Stimulated activated CD4-positive, alpha-beta T cell treated with anti-CD3 and anti-CD28 coated beads, Interleukin-4, amount 100 ng/mL, for 48 hours (primary cell): ENCODE measurements at places on chromosomes 5 and 9.

DNA sequence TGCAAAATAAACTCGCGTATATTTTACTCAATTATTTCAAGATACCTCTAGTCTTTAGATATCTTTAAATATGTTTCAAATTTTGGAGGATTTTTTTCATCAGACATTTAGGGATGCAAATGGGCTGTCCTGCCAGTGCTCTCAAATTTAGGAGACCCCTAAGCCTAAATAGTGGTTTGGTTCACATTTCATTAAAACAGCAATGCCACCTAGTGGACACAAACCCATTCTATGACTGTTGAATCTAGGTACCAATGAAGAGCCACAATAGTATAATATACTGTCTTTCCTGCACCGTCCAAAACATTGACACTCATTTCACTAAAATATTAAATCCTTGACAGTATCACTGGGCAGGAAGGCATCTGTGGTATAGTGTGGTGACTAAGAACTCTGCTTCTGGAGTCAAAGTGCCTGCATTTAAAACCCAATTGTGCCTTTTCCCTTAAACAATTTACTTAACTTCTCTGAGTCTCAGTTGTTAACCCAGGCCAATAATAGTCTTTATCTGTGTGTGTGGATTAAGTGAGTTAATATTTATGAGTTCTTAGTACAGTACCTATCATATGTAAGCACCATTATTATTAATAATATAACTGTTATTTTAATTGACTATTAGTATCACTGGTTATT is 148.0 kb downstream of the RORB start:
- DNase-seq, result no peak

- DNase-seq, result no peak
Observed at GRCh38 chr9:130421802-130422276, 22.9 kb upstream of the ASS1 start.

- DNase-seq, result peak; percentile 47
Observed at GRCh38 chr5:52800394-52801213, 12.9 kb downstream of the ITGA1 start.

DNA sequence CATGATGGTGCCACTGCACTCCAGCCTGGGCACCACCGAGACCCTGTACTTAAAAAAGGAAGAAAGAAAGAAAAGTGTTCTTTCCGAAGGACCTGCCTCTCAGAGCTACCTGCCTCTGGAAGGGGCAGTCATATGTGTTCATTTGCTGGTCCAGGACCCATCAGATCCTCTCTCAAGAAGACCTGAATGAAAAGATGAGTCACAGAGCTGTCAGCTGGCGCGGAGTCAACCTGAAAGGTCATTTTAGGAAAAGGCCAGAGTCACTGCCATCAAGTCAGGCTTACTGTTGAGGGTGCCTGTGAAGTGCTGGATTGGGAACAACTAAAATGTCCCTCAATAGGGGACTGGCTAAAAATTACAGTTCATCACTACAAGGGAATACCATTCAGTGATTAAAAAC is 14.9 kb upstream of the HRH2 start:
- no peak for DNase-seq

- no peak for DNase-seq
Observed at GRCh38 chr9:136668983-136669790, 6.5 kb downstream of the EGFL7 start.

DNA sequence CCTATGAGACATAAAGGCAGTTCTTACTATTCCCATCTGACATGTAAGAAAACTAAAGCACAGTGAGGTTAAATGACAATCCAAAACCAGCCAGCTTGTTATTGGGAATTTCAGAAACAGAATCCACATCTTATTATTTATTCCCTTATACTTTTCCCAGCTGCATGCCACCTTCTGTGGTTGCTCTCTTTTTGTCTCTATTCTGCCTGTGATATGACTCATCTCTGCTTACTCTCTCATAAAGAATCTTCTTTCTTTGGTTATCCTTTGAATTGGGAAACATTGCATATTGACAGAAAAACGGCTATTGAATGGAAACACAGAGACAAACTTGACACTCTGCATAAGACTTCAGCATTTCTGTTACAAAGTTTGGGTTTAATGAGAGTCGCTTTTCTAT is 183.2 kb downstream of the TLR4 start:
- DNase-seq, result no peak

DNA sequence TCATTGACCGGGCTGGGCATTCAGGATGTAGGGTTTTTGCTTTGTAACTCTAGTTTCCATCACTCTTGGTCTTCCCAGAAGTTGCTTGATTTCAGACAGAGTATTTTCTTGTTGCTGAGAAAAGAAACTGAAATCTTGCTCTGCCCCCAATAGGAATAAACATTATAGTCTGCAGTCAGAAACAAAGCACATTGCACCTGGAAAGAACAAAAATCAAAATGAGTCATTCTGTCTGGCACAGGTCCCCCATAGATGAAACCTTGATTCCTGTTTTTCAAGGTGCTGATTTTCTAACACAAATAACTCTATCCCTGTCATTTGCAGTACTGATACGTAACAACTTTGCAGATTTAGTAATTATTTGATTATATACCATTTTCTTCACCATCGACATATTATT is 232.1 kb downstream of the FBXO4 start:
- no peak for DNase-seq

- DNase-seq, result no peak
Observed at GRCh38 chr5:94908889-94909480, 290.5 kb downstream of the SLF1 start.

GRCh38 chr5:157650991-157651611 is 1.1 kb downstream of the SOX30 start:
- no peak for DNase-seq

- DNase-seq, result no peak
Observed at GRCh38 chr5:8048920-8049319, 180.0 kb downstream of the MTRR start.

GRCh38 chr9:96293498-96294158 is 8.3 kb downstream of the HSD17B3 start:
- DNase-seq, result no peak

DNA sequence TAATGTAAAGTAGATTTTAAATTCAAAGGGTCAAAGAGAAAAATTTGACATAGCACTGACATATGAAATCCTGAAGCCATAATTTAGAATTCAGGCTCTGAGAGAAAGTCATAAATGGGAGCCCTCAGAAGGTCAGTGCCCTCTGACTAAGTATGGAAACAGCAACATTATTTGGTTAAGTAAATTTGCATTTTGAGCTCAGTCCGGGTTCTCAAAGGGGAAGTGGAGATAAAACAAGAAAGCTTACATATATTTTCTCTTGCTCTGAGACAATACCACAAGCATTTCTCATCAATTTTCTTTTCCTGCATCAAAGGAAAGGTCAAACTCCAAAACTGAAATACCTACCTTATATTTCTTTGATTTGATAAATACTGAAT is 348.0 kb downstream of the SEMA5A start:
- DNase-seq, result no peak

DNA sequence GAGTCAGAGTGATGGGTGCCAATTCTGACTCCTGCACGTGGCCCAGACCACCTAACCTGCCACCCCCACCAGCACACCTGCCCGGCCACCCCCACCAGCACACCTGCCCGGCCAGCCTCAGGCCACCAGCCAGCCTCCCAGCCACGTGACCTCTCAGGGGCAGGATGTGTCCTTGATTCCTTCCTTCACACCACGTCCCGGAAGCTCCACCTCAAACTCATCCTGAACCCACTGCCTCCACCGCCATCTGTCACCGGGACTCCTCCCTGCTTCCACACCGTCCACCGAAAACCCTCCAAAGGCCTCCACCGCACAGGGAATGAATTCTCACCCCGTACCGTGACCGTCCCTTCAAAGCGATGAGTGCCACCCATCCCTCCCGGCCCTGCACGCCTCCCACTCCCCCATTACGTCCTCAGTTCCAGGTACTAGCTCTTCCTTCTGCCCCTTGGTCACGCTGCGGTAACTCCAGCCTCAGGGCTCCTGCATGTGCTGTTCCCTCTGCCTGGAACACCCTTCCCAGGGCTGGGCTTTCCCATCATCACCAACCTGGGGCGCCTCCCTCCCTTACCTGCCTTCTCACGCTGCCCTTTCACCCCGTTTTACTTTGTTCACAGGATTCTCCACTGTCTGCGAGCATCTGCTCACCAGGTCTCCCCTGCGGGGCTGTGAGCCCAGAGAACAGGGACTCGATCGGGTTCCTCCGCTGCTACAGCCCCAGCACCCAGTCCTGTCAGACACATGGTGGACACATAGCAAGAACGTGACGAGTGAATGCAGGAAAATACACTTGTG is 82.9 kb downstream of the ADAMTS2 start:
- no peak for DNase-seq

- DNase-seq, result no peak
Observed at GRCh38 chr5:168696611-168697010, 117.4 kb upstream of the PANK3 start.

DNA sequence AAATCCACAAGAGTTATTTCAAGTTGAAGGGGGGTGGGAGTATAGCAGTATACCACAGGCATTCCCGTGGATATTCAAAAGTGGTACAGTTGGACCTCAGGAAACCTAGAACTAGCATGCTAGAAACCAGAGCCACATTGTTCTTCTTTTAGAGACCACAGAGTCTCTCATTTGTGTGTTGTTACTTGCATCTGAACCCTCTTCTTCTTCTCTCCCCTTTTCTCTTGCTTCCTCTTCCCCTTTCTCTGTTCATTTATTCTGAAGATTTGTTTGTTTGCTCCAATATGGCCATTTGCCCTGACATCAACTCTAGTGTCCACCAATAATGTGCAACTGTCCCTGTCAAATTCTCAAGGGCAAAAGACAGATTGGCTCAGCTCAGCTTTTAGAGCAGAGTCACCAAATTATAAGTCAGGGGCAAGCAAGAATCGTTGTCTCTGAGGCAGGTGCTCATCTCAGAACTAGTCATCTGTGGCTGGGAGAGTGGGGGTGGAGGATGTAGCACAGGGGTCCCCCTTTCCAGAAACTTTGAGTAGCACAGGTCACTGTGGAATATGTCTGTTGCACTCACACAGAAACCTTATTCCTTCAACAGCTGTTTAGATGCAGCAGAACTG is 321.1 kb downstream of the ARRDC3 start:
- no peak for DNase-seq

DNA sequence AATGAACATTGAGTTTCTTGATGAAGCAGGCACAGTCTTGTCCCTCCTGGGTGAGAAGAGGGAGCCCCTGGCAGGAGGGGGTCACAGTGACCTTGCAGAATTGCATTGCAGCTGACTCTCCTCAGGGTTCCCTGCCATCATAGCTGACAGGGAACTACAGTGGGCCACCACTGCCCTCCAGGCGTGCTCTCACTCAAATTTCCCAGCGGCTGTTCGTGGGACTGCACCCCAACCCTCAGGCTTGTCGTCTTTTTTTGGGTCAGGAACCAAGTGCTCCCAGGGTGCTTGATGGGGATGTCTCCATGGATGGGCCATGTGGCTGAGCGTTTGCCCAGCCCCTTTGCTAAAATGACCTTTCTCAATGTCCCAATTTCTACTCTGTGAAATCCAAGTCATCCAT is 215.8 kb downstream of the MELK start:
- DNase-seq, result no peak

DNA sequence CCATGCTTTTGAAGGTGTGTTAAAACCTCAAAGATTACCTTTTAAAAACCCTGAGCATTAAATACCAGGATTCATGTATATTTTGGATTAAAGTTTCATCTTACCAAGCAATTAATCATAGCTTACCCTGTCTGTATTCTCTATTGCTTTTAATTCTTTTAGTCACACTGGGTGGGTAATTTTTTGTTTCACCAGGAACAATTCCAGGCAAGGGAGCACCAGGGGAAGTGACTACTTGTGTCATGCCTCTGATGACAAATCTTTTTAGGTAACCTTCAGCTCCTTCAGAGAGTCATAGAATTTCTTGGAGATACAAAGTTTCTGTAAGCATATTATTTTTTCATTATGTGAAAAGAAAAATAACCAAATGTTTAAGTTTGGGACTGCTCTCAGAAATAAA is 33.4 kb upstream of the ANXA1 start:
- no peak for DNase-seq

DNA sequence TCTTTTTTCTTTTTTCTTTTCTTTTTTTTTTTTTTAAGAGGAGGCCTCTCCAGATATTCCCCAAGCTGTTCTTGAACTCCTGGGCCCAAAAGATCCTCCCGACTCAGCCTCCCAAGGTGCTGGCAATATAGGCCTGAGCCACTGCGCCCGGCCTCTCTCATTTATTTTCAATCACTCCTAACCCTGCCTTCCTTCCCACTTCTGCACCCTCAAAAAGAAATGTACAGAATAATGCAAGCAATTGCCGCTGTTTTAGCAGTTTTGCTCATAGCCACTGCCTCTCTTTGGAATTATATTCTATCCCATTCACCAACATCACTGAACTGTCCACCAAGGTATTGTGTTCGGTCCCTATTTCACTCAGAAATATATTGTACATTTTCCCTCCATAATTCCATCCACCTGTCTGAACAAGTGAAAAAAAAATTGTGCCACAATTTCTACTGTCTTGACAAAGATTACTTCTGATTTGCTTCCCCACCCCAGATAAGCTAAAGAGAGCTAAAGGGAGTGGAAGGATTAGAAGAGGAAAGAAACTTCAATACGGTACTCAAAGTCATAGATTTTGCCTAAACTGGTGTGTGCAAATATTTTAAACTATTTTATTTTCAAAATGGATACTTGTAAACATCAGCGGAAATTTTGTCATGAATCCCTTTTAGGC is 1.9 kb downstream of the FNBP1 start:
- DNase-seq, result no peak

- DNase-seq, result no peak
Observed at GRCh38 chr9:98992885-98993569, 49.3 kb downstream of the COL15A1 start.

- no peak for DNase-seq
Observed at GRCh38 chr5:61461417-61461816, 129.4 kb downstream of the ZSWIM6 start.

DNA sequence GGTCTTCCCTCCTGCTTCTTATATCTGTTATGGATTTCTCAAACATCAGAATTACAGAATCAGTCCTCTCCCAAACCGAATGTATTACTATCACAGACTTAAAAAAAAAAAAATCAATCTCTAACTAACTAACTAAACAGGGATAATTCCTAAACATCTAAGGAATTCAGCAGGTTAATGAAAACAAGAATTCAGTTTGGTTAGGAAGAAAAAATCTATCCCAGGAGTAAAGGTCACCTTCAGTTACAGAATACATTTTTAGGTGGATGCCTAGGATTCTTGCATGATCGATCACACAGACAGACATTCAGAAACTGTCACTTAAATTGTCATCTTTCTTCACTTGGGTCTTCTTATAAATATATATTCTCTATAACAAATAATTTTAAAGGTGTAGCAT is 11.5 kb downstream of the PTAR1 start:
- no peak for DNase-seq

DNA sequence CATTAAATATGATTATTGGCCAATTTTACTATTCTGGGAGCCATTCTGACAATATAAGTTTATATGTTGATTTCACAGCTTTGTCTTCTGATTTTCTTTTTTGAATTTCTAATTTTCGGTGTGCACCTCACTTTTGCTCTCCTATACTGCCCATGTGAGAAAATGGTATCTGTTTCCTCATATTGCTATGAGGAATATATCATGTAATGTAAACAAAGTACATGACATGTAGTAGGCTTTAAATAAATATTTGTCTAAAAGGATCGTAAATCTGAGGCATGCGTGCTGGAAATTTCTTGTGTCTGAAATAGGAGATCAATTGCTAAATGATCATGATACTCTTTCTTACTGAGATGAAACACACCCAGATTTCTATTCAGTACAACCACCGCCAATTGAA is 119.9 kb downstream of the ZDHHC21 start:
- DNase-seq, result no peak

GRCh38 chr9:133788819-133789717 is 50.9 kb upstream of the SARDH start:
- DNase-seq, result no peak

- peak; percentile 42 for DNase-seq
Observed at GRCh38 chr9:98074115-98074990, 17.8 kb downstream of the NANS start.
